Stimulated activated CD4-positive, alpha-beta T cell treated with anti-CD3 and anti-CD28 coated beads, Interleukin-1b, Interleukin-23, amount 100 ng/mL, for 24 hours (primary cell): ENCODE measurements at places on chromosomes 11 and 22.

DNA sequence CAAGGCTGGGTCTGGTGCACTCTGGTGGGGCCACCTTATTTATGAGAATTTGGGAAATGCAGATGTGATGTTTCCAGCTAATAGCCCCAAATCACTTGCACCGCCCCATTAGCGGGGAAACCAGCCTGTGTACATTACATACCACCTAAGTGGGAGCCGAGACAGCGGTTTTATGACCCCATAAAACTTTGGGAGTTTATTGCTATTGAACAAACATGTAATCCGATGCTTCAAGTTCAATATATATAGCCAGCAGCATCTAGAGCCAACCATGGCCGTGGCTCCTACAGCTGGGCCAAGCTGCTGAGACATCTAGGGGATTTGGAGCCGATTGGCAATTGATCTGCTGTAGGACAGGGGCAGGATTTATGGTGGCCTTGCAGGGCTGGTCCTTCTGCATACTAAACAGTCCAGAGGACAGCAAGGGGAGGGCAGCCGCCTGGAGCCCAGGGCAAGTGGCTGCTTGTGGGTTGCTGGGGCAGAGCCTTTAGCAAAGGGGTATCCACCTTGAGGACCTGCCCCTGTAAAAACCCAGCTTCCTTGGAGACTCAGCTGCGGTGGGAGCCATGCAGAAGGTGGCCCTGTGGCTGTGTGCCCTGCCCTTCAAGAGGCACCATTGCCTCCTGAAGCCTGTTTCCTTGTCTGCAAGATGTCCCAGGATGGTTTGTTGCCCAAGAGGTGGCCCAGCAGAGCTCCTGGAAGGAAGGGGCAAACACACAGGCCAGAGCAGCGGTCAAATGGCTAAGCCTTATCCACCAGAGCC, 47.9 kb upstream of the CCDC188 start:
- no peak for DNase-seq

DNA sequence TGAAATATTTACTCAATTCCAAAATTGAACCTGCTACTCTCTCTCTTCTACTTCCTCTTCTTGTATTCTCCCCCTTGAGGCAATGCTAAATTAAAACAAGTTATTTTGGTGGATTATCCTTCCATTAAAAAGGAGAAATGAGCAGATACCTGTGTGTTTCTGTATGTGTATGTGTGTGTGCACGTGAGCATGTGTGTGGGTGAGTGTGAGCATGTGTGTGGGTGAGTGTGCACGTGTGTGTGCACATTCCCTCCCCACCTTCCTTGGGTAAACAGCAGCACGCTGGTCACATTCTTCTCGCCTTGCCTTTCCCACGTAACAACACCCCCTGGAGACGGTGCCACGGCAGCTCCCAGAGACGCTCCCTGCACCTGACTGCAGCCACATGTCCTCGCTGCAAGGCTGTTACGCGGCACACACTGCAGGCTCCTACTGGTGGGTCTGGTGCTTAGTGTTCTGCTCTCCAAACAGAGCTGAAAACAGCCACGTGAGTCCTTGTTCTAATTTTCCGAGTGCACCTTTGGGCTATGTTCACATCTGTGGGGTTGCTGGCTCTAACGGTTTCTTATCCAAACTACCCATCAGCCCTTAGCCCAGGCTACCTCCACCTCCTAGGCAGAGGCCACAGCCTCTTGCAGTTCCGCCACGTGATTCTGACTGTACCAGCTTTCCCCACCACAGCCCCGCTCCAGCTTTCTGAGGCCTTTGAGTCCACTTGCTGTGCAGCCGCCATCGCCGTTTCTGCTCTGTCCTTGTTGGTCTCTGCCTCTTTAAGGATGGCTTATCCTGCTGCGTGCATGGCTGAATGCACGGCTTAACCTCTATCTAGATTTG, 123.4 kb downstream of the CTTN start:
- no peak for DNase-seq

DNA sequence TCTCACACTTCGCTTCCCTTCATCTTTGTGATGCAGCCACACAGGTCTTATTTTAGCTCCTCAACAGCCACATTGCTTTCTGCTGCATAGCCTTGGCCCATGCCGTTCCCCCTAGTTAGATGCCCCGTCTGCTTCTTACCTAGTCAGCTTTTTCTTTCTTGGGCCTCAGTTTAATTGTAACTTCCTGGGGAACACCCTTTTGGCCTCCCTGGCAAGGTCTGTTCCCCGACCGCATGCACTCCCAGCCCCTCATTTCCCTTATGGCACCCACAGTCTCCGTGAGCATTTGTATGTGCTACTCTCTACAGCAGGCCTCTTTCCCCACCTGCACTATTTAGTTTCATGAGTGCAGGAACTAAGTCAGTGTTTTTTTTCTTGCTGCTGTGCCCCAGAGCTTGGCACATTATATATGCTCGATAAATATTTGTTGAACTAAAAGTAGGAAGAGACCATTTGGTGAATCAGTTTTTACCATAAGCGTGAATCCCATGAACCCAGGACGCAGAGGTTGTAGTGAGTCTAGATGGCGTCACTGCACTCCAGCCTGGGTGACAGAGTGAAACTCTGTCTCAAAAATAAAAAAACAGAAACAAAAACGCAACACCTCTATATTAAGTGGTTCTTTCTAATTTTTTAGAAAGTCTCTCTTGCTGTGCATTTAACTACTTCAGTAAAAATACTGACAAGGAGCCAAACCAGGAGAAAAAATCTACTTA, 38.5 kb downstream of the TNRC6B start:
- DNase-seq = no peak

- DNase-seq = no peak
Measured at GRCh38 chr11:28619846-28620540, 511.8 kb downstream of the METTL15 start.

DNA sequence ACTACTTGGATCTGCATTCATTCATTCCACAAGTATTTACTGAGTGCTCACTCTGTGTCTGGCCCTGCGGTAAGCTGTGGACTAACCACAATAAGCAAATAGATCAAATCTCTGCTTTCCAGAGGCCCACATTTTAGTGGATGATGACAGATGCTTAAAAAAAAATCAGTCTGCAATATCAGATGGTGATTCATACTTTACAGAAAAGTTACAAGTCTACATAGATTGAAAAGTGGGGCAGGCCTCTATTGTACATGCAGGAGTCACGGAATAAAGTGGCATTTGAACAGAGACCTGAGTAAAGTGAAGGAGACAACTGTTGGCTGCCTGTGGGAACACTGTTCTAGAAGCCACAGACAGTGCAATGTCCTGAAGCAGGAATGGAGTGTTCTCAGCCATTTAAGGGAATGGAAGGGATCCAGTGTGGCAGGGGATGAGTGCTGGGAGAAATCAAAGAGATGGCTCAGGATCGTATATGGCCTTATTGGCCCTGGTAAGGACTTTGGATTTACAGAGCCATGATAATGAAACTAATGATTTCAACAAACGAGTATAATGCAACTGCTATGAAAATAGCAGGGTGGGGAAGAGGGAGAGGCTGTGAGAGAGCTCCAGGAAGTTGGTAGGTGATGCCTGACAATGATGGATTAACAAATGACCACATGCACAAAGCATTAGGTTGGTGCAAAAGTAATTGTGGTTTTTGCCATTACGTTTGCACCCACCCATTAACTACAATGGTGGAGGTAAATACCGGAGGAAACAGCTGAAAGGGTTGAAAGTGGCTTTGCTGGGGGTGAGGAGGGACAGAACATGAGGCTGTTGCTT, 31.1 kb downstream of the TMEM45B start:
- DNase-seq = no peak

- DNase-seq = no peak
Measured at GRCh38 chr11:30107899-30108298, 91.1 kb upstream of the KCNA4 start.

GRCh38 chr22:27621486-27622070, 180.0 kb downstream of the MN1 start:
- no peak for DNase-seq
